NCI-H446 treated with DMSO at 0.1 percent for 48 hours (cell line): ENCODE measurements at places on chromosomes 13 and 19.
A peak's percentile ranks its signal among the peaks of the same experiment; 100 is the strongest.

DNA sequence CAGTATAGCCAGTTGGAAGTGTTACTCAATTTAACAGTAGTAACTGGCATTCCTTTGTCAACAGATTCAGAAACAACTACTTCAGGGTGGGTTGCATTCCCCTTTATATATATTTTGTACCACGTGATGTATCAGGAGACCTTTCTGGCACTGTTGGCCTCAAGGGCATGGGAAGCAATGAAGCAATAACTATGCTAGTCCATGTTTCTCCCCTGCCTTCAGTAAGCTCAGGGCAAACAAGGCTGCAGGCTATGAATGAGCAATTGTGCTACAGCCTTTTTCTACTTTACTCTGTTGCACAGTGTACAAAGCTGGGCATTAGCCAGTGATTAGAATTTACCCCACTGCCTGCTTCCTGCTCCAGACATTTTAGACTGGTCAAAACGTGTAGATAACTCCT lies 348.8 kb downstream of the GPC5 start:
- DNase-seq = no peak

- DNase-seq = no peak
Observed at GRCh38 chr13:72507416-72508199, 219.8 kb downstream of the MZT1 start.

DNA sequence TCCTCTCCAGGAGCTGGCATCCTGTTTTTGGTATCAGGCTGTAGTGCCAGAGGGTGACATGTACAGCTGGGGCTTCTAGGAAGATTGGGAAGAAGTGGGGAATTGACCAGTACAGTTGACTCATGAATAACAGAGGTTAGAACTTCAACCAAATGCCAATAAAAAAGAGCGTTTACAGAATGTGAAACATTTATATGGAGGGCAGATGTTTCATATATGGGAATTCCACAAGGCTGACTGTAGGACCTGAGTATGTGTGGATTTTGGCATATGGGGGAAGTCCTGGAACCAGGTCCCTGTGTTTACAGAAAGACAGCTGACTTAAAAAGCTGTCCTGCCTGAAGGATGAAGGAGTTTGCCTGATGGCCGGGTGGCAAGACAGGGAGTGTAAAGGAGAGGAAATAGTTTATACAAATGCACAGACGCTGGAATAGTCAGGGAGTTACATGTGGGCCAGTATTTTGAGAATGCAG lies 5.2 kb downstream of the CHAMP1 start:
- no peak for DNase-seq

- no peak for DNase-seq
Observed at GRCh38 chr13:29749401-29750182, 100.8 kb downstream of the UBL3 start.

- peak; percentile 69 for DNase-seq
Observed at GRCh38 chr13:73657821-73658540, 476.2 kb downstream of the KLF12 start.

GRCh38 chr13:113533161-113533840 lies 42.8 kb upstream of the DCUN1D2 start:
- DNase-seq = no peak

DNA sequence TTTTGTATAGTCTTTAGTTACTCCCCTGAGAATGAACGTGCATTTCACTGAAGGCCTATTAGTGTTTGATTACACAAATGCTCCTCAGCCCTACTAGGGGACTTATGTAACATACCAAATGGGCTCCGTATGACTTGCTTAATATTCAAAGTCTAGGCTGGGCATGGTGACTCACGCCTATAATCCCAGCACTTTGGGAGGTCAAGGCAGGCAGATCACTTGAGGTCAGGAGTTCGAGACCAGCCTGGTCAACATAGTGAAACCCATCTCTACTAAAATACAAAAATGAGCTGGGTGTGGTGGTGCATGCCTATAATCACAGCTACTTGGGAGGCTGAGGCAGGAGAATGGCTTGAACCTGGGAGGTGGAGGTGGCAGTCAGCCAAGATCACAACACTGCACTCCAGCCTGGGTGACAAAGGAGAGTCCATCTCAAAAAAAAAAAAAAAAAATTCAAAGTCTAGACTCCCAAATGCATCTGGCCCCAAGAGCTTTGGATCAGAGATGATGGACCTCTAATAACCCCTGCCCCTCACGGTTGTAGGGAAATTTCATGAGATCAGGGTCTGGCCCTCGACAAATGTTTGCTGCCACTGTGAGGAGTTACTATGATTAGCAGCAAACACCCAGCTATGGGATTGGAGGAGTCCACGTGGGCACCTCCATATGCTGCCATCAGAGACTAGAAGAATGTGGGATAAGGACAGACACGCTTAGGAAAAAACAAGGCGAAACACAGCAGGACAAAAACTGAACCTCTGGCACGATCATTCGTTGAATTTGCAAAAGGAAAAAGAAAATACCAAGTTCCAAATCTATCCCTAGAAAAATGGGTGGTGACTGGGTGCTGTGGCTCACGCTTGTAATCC lies 4.6 kb downstream of the FBXO17 start:
- DNase-seq = no peak

DNA sequence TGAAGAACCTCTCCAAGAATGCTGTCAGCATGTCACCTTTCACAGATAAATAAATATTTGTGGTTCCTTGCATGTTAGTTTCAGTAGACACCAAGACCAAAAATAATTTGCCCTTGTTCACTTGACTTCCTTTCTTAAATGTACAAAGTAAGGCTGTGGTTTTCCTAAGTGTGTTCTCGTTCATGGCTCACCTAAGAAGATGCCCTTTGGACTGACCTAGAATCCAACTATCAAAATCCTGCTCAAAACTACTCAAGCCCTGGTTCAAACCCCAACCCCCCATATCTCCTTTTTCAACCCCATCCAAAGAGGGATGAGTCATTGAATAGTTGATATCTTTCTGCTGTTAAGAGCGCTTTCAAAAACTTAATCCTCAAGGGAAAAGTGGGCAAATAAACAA lies 247.8 kb upstream of the ZNF507 start:
- DNase-seq = no peak

DNA sequence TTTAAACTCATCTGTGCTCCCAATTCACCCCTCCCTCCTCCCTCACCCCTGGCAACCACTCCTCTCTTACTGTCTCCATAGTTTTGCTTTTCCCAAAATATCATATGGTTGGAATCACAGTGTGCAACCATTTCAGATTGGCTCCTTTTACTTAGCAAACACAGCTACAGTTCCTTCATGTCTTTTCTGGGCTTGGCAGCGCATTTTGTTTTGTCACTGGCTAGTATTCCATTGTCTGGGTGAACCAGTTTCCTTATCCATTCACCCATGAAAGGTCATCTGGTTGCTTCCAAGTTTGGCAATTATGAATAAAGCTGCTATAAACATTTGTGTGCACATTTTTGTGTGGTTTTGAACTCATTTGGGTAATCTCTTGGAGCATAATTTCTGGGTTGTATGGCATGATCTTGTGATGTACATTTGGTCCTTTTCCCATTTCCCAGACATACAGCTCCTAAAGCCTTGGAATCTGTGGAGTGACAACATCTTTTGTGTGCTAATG lies 23.9 kb upstream of the GAS6 start:
- DNase-seq = no peak

DNA sequence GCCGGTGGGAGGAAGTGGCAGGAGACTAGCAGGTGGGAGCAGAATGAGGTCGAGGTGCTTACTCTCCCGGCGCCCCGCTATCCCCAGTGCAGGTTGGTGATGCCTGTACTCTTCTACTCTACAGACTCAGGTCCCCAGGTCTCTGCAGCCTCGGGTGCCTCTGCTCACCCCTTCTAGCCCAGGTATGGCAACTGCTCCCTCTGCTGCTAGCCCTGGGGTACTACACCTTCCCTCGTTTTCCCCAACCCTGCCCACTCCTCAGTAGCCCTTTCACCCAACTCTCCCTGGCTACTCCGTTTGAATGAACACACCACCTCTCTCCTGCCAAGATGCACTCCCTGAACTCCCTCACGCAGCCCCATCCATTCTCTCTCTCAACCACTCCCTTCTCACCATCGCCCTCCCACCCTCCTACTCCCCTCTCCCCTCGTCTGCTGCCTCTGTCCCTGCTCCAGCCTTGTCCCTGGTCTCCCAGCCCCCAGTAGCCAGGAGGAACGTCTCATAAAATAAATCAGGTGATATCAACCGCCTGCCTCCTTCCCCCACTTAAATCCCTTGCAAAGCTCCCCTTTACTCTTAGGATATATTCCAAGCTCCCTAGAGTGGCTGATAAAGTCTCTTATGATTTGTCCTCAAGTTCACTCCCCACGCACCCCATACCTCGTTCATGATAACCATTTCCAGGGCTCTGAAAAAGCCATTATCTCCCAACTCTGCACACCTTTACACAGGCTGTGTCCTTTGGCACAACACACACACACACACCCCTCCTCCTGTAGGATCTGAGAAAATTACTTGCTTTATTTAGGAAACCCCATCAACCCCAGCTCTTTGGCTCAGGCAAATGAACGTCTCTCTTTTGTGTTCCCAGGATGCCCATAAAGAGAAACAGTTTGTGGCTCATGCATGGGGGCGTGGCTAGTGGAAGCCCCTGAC lies 8.2 kb upstream of the MEIS3 start:
- DNase-seq = peak; percentile 36

DNA sequence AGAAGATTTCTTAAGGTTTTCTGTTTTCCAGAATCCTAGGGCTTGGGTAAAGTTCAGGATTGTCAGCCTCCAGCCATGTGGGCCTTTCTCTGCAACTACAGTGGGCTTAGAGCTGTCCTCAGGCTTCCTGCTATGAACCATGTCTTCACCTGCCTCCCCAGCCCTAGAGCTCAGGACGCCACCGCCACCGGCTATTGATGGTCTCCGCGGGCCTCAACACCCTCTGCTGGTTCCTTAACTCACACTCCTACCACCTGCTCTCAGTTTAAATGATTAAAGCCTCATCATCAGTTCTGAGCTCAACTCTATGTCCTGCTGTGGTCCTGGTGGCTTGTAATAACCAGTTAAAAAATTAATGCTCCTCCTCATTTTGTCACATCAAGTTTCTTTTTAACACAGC lies 221.0 kb downstream of the EFNB2 start:
- no peak for DNase-seq

DNA sequence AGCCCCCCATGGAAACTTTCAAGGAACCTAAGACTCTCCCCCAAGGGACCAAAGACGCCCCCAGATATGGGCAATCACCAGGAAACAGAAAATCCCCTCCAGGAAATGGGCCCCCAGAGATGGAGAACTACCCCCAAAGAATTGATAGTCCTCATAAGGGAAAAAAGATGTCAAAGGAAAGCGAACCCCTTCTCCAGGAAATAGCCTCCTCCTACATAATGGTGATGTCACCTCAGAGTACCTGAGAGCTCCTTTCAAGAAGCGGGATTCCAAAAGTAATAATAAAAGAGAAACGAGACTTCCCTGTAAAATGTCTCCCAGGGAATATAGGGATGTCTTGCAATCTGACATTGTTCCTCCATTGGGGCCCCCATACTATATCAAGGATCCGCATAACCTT lies 1.1 kb downstream of the CDKN2D start:
- DNase-seq = no peak

GRCh38 chr13:65999411-65999810 lies 1230.7 kb downstream of the PCDH9 start:
- DNase-seq = no peak

DNA sequence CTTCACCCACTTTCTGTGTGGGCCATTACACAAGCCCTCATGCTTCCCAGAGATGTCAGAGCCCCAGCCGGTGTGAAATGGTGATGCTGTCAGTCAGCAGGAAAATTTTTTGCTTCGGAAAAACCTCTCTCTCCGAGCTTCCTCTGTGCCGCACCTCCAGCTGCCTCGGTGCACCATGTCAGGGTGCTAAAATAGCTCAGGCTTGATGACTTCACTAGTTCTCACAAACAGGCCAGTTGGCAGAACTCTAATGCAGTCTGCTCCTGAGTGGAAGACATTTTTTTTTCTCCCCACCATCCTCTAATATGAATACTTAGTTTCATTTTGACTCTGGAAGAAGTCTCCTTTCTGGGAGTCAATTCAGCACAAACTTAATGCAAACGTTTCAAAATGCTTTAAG lies 71.3 kb downstream of the KLF12 start:
- no peak for DNase-seq

- DNase-seq = no peak
Observed at GRCh38 chr13:58318495-58319167, 687.1 kb downstream of the PCDH17 start.

DNA sequence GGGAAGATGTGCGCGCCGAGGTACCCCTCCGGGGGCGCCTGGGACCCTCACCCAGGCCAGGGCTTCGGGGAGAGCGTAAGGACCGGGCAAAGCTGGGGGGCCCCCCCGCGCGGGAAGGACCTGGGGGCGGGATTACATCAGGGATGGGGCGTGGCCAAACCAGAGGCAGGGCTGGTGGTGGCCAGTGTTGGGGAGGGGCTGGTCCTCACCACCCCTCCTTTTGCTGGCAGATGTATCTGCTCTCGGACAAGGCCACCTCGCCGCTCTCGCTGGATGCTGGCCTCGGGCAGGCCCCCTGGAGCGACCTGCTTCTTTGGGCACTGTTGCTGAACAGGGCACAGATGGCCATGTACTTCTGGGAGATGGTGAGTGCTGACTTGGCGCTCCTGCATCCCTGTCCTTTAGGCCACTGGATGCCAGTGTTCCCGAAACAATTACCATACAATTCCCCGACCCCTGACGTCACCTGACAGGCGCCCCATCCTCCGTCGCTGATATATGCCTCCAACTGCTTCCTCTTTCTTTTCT lies 25.3 kb downstream of the TRPM4 start:
- DNase-seq = no peak

- DNase-seq = no peak
Observed at GRCh38 chr19:5434970-5435641, 20.1 kb upstream of the ZNRF4 start.

DNA sequence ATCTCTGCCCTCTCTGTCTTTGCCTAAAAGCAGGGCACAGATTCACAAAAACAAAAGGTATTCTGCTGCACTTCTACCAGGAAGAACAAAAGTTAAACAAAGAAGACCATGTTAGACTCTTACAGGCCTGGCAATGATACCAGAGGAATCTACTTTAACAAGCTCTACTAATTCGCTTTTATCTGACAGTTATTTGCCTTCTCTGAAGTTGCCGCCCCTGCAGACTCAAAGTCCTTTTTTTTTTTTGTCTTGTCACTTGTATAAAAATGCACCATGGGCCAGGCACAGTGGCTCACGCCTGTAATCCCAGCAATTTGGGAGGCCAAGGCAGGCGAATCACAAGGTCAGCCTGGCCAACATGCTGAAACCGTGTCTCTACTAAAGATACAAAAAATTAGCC lies 176.5 kb upstream of the UBL3 start:
- DNase-seq = no peak

DNA sequence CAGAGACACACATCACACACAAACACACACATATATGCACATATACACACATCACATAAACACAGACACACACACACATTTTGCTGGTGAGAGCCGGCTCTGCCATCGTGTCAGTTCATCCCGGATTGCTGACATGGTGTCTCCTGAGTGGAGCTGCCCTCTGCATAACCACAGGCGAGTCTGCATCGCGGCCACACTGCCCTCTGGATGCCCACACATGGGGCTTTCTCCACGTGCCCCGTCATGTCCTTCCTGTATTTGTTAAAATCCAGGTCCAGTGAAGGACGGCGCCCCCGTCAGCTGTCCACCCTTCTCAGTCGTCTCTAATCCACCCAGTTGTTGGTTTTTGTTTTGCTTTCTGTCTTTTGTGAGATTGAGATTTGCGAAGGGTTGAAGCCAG lies 52.6 kb upstream of the F7 start:
- no peak for DNase-seq
